ENCODE measurements at places on chromosomes 6 and 20.

DNA sequence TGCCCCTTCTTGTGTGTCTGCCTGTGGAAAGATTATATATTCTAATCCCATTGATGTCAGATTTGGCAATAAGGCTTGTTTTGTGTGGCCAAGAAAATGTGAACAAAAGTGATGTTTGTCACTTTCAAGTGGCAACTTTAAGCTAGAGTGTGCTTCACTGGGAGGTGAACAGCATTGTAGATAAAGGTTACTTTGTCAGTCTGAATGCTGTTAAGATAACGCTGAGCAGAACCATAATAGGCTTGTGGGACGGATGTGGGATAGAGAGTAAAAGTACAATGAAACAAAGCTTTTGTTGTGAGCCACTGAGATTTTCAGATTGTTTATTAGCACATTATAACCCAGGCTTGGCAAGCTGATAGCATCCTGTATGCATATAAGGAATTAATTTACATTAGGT is 303.8 kb upstream of the MAN1A1 start:
- no peak for DNase-seq

DNA sequence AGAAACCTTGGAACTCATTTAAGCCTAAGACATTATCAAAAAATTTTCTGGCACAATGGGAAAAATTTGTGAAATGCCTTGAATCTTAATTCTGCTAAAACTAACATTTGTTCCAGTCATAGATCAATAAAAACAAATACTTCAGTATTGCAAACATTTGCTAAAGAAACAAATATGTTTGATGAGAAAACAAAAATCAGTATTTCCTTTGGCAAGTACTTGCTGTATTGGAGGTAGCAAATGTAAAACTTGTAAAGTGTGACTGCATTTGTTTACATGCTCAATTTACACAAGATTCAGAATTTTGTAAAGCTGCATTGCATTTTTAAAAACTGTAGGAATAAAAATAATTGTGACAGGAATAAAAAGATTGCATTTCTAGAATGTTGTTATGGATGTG is 183.1 kb downstream of the HS3ST5 start:
- DNase-seq, result no peak

- no peak for DNase-seq
These were observed 237.5 kb downstream of the ERMARD start for GRCh38 chr6:169988769-169989550.

- DNase-seq, result no peak
These were observed 147.2 kb upstream of the EYA4 start for GRCh38 chr6:133093956-133094355.

DNA sequence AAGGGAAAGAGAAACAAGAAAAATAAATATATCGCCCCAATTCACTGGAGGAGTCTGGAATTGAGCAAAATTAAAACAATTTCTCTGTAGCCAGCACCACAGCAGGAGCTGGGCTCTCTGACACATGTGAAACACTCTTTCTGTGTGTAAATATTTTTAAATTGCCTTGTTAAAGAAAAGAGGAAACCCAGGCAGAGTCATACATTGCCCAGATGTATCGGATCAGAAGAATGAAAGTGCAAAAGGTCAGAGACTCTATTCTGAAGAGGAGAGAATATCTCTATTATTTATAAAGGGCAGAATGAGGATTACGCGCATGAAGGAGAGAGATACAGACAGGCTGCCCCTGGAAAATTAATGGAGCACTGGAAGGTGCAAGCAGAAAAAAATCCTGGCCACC is 127.0 kb upstream of the MAN1A1 start:
- DNase-seq, result no peak

DNA sequence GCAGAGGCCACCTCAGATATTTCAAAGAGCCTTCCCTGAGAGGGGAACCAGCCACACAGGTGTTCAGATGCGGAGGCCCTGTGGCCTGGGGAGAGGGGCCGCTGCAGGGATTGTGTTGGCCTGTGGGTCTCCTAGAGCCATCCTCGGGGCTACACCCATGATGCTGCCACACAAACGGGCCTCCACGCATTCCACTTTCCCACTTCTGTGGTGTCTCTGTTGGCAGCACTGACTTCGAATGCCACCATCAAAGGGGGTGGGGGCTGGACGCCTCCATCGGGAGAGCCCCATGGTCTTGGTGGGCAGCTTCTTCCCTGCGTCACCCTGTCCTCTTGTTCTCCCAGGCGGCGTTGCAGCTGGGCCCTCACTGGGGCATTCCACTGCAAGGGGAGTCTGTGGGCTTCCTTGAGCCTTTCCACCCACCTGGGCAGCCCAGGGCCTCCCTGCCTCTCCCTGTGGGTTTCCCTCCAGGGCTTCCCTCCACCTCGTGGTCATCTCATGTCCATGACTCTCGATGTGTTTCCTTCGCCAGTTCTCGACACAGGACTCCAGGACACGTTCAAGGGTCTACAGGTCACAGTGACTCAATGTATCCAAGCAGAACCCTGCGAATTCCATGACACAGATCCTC is 145.5 kb downstream of the ERMARD start:
- DNase-seq, result no peak

- DNase-seq, result no peak
These were observed 320 bp downstream of the GSTA4 start for GRCh38 chr6:52994839-52995088.

GRCh38 chr6:5180636-5181035 is 80.1 kb downstream of the LYRM4 start:
- no peak for DNase-seq

- no peak for DNase-seq
These were observed 23.7 kb upstream of the PPP1R14C start for GRCh38 chr6:150119173-150119572.

GRCh38 chr20:35506872-35507638 is 22.4 kb downstream of the C20orf173 start:
- DNase-seq, result peak; percentile 40

GRCh38 chr6:143163621-143164020 is 102.9 kb downstream of the AIG1 start:
- no peak for DNase-seq

- no peak for DNase-seq
These were observed 38.7 kb downstream of the DOK5 start for GRCh38 chr20:54514028-54514607.

DNA sequence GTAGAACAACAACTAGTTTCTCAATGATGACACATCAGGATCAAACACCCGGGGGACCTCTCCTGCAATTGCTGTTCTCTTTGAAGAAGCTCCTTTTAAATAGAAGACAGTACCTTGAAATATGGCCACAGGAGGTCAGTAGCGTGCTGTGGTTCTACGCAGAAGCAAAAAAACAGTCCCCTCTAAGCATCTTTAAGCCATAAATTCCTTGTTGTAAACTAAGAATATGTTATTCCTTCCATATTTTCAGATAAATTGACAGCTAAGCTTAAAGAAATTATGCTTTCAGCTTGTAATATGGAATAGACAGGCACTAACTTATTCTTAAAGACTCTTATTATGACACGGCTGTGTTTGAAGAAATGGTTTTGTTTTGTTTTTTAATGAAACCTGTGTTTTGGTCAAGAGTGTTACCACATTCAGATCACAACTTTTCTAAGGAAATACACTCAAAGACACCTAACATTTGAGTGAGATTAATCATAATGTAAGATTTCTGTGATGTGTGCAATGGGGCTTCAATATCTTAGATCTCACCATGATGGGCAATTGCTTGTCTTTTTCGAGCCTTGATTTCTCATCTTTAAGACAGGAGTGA is 49.7 kb upstream of the IL20RA start:
- DNase-seq, result peak; percentile 67

GRCh38 chr6:19752746-19753145 is 84.4 kb upstream of the ID4 start:
- DNase-seq, result no peak

DNA sequence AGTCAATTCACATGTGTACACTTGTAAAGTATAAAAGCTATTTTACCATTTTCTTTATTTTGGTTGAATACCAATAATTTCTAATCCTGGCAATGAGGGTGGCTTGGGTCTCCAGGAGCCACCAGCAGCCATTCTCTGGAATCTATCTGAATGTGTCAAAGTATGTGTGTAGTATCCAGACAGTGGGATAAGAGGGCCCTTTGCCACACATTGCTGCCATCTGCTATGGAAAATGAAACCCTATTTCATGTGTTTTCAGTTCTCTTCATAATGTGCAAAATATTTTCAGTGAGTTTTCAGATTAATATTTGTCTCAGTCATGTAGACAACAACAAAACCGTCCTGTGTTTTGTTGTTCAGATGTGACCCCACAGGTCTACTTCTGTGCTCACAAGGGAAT is 46.3 kb downstream of the CDYL start:
- DNase-seq, result no peak

DNA sequence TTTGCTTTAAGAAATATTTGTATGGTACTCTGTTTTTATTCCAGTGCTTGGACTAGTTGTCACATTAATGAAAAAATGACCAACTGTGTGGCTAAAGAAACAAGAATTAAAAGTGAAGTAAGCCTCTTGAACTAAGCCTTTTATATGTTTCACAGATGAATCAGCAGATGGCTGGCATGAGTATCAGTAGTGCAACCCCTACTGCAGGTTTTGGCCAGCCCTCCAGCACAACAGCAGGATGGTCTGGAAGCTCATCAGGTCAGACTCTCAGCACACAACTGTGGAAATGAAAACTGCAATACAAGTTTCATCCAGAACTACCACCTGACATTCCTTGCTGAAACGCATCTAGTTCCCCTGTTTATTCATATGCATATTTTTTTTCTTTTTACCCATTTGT is 96.8 kb downstream of the B3GAT2 start:
- DNase-seq, result peak; percentile 44

GRCh38 chr20:36085686-36086267 is 68.8 kb upstream of the EPB41L1 start:
- DNase-seq, result peak; percentile 60

GRCh38 chr6:136890194-136890839 is 31.8 kb upstream of the SLC35D3 start:
- DNase-seq, result no peak

- no peak for DNase-seq
These were observed 219.7 kb downstream of the FARS2 start for GRCh38 chr6:5481033-5481432.

- DNase-seq, result peak; percentile 3
These were observed 59.0 kb upstream of the TFB1M start for GRCh38 chr6:155373276-155373675.

GRCh38 chr6:72689107-72689954 is 67.5 kb downstream of the KCNQ5 start:
- no peak for DNase-seq

DNA sequence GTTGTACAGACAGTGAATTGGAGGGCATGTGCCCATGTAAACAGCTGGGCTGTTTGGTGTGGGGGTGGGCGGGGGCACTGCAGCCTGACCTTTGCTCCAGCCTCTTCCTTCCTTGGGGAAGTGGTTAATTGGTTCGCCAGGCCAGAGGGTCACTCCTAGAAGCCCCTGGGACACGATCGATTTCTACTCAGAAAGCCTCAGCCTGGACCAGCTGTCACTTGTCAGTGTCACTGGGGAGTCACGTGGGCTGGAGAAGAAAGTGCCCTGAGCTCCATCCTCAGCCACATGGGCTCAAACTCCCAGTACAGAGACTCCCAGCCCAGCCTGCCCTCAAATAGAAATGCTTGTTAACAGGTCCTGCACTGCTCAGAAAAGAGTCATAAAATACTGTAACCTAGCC is 423.8 kb upstream of the SULF2 start:
- DNase-seq, result no peak

DNA sequence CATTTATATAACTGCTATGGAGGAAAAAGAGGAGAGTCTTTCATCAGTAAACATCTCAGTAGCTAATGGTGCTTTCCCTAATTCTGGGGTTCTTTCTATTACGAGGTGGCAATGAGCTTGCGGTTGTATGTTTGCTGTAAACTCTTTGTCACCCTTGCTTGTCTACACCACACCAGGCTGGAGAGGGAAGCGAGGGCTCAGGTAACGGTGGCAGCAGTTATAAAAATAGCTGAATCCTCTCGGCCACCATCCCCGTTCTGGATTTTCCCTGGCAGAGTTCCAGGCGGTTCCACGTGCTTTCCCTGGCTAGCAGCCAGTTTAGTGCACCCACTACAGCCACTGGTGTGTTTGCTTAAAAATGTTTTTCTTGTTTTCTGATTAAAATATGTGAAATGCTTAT is 39.0 kb downstream of the MAS1 start:
- no peak for DNase-seq

GRCh38 chr20:18749528-18749927 is 64.1 kb upstream of the SCP2D1 start:
- DNase-seq, result no peak

GRCh38 chr6:112086744-112087135 is 542 bp downstream of the TUBE1 start:
- peak; percentile 64 for DNase-seq

DNA sequence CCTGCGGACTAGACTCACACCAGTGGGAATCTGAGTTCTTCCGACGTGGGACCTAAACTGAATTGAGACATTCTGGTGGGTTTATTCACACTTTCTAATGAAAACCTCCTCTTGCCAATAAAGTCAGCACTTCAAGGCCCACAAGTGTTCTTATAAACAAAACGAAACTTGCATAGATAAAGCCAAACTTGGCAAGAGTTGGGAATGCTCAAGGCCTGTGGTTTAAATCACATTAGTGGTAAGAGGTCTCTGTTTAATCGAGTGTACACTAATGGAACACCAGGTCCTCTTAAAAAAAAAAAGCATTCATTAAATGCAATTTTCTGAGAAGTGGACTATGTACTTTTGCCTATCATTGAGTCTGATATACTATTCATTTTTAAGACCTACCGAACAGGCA is 143.3 kb downstream of the SMOC2 start:
- no peak for DNase-seq

DNA sequence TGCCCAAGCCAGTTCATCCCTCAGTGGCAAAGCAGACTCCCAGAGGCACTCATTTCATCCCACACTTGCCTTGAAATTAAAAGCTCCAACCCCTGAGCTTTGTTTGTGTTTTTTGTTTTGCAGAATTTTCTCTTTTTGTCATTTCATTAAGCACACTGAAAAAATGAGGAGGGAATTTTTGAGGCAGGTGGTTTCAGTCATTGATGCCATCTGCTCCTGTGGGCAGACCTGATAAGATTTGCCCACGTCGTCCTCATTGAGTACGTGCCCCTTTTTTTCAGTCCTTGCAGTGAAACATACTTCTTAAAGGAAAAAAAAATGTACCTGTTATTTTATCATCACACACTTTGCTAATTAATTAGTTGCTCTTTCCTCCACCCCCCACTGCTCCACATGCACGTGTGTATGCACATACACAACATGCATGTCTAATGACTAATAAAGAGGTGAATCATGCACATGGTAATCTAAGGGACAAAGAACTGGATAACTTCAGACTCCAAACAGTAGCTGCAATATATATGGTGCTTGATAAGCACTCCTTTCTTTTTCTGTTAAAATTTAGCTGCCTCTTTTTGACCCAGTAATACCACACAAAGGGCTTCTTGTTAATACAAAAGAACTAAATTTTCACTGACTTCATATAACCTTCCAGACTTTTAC is 102.1 kb upstream of the TMEM181 start:
- DNase-seq, result peak; percentile 64

- DNase-seq, result no peak
These were observed 39.3 kb upstream of the PBOV1 start for GRCh38 chr6:138257638-138258040.

GRCh38 chr20:1712634-1713624 is 55.4 kb upstream of the SIRPG start:
- no peak for DNase-seq

GRCh38 chr20:25605148-25605547 is 18.7 kb downstream of the NANP start:
- no peak for DNase-seq

Measured in IMR-90 (cell line).